HuH-7 (cell line): ENCODE measurements at places on chromosomes 6 and 20.

- no peak for DNase-seq
These were observed 415.6 kb upstream of the RNF217 start for GRCh38 chr6:124546601-124547000.

GRCh38 chr20:44637522-44638372, 13.8 kb downstream of the ADA start:
- DNase-seq, result no peak

- DNase-seq, result no peak
These were observed 867 bp upstream of the AKAP7 start for GRCh38 chr6:131134220-131134979.

DNA sequence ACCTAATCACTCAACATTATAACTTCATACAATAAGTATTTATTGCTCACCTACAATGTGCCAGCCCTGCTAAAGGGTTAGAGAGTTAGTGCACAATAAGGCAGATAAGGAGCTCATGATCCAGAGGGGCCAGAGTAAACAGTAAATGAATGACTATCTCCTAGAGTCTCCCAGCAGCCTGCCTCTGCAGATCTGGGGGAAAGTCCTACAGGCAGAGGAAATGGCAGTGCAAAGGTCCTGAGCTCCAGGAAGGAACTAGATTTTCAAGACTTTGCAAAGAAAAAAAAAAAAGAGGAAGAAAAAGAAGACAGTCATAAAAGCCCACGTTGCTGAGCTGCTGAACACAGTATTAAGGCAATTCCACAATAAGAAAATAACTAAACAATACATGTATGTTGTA, 160.1 kb downstream of the SIM1 start:
- DNase-seq, result peak; percentile 28

- no peak for DNase-seq
These were observed 367.2 kb downstream of the ARHGAP18 start for GRCh38 chr6:129342796-129343195.

DNA sequence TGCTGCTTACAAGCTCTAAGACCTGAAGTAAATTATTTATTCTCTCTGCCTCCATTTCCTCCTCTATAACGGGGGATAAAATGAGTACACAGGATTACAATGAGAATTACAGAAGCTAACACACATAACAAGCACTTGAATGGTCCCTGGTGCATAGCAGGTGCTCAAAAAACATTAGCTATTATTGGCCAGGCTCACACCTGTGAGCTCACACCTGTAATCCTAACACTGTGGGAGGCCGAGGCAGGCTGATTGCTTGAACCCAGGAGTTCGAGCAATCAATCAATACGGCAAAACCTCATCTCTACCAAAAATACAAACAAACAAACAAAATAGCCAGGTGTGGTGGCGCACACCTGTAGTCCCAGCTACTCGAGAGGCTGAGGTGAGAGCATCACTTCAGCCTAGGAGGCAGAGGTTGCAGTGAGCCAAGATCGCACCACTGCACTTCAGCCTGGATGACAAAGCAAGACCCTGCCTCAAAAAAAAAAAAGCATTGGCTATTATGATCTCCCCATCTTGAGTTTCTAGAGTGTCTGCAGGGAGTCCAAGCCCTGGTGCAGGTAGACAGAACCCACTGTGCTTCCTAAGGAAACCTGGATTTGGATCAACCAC, 68.1 kb downstream of the PREX1 start:
- no peak for DNase-seq

DNA sequence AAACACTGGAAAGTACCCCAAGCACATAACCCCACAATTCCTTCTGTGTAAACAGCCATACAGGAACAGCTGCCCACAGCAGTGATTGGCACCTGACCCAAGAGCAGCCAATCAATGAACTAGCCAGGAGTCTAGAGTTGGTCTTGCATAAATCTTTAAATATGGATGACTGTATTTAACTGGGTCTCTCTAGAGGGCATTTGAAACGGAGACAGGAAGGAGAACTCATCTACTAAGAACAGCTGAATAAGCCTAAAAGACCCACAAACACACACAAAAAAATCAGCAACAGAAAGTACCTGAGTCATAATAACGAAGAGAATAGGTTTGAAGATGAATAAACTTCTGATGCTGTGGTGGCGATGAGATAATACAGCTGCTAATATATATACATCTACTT, 49.0 kb upstream of the ASF1A start:
- DNase-seq, result no peak

DNA sequence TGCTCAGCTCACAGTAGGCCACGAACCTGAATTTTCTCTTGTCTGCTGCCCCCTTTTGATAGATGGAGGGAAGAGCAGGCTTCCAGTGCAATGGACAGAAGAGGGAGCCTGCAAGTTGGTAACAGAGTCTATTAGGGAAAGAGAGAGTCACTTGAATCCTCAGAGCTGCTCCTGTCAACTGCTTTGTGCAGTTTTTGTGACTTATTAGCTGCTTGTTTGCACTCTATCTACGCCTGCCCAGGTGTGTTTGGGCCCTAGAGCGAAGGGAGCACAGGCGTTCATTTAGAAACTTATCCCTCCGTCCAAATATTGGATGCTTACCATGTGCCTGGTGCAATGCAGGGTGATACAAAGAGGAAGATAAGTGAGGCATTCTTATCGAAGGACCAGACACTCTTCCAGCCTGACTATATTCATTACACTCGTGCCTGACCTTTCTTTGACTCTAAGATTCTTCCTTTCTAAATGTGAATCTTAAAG, 11.6 kb upstream of the SLC2A12 start:
- DNase-seq, result peak; percentile 71

GRCh38 chr20:45409521-45410272, 1.6 kb downstream of the DBNDD2 start:
- no peak for DNase-seq

DNA sequence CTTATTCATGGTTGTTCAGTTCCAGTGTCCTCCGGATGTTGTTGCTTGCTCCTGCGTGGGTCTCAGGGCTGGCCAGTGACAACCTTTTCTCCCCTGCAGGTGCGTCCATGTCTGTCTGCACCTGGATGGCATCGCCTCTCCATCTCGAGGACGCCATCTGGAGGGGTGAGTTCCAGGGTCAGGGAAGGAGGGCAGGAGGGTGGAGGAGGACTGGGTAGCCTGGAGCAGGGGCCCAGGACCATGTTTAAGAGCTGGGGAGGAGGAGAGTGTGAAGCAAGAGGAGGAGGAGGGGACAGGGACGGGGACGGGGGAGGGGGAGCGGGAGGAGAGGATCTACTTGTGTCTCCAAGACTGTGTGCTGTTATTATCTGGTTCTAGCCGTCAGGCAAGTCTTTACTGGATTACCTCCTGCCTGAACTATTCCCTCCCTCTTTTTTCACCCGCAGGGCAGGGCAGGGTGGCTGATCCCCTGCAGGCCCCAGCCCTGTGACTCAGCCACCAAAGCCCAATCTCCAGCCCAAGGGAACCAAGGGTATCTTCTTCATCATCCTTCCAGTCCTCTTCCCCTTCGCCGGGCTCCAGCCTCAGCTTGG, 32.2 kb upstream of the TULP1 start:
- DNase-seq, result no peak

- peak; percentile 10 for DNase-seq
These were observed 944.8 kb upstream of the CITED2 start for GRCh38 chr6:140319209-140319608.

DNA sequence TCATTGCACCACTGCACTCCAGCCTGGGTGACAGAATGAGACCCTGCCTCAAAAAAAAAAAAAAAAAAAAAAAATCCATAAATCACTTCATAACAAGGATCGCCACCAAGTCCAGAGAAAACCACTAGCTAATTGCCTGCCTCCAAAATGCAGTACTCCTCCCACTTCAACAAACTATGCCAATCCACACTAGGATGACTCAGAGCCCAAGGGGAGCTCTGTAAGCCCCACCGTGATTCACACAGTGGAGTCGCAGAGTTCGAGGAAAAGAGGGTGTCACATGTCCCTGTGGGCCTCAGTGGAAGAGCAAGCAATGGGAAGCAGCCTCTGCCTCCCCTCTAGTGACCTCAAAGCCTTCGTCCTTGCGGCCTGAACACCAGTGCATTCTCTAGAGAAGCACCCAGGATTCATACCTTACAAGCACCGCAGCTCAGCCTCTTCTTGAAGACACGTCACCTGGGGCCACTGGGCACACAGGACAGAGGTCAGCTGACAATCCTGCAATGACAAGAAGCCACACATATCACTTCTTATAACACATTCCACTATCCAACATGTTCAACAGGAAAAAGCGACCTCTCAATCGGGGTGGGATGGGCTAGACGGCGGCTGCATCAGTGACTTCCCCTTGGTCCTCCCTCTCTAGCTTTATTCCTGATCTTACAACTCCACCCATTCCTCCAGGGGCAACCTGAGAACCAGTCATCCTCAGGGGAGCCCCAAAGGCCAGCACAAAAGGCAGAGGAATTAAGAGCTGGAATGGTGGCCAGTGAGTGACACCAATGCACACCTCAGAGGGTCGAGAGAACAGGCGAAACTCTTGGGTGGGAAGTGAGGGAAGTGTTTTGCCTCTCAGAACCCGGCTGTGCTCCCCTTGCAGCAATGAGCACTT, 8.9 kb downstream of the SNHG17 start:
- DNase-seq, result no peak

GRCh38 chr20:49570161-49570827, 2.4 kb upstream of the PTGIS start:
- no peak for DNase-seq

- DNase-seq, result no peak
These were observed 88.1 kb downstream of the PPP1R14C start for GRCh38 chr6:150230832-150231524.

- no peak for DNase-seq
These were observed 632.7 kb downstream of the RFPL4B start for GRCh38 chr6:112979830-112980229.

DNA sequence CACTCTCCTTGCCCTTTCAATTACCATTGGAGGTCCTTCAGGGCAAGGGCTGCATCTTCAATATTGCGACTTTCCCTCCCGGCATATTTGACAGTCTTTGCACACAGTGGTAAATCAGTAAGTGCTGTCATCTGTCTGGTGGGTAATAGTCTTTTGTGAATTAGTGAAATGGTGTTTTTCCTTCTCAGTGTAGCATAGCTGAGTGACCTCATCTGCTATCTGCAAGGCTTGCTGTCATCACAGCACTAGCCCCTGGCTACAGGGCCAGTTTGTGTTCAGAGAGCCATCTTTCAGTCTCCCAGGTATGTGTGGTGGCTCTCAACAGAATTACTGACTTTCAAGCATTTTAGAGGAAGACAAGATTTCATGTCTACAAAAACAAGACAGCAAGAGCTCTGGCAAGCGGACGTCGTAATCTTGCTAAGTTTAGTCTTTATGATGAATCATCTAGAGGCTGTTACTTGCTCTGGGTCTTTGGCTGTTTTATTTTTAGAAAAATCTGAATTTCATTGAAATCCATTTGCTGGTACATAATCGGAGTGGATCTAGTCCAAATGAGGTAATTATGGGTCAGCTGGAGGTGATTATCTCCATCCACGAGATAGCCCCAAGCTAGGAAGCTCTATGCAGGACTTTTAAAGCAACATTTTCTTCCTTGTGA, 528.9 kb downstream of the EPM2A start:
- no peak for DNase-seq

DNA sequence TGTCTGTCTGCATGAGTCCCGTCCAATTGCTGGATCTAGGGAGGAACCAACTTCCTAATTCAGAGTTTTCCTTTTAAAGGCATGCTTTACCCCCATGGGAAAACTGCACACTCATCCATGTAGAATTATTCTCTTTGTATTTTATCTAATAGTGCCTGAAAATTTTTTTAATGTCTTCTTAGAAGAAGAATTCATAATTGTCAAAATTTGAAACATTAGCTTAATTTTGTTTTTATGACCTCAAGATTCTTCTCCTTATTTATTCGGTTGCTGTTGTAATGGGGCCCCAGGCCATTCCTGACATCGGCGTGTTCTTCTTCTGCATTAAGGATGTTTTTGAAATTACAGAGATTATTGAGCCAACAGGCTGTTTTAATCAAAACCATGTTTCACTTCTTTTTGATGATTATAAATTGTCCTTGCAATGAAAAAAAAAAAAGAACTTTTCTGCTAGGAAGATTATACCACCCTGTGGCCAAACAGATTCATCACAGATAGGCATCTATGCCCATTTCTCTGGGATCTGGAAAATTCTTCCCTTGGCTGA, 100.3 kb downstream of the ZNF217 start:
- no peak for DNase-seq
